ENCODE measurements at places on chromosomes 2 and 18. TPM values are rescaled to one million over a fixed set of nuclear protein-coding genes. Genes with fewer than 3 reads are reported as not detected.

DNA sequence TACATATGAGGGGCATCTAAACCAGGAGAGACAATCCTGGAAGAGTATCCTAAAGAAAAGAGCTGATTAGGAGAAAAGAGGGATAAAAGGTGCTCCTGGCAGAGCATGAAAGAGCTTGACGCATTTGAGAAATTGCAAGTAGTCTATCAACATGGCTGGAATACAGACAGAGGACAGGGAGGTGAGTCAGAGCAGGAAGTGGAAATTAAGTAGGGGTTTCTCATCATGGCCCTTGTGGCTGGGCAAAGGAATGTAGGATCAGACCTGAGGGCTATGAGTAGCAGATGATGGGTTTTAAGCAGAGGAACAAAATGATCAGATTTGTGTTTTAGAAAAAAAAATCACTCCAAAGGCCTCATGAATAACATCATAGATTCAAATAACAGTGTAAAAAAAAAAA is 49.2 kb upstream of the UGP2 start:
- DNase-seq, result no peak

ASIC4 gene
- total RNA-seq, result not detected

DNA sequence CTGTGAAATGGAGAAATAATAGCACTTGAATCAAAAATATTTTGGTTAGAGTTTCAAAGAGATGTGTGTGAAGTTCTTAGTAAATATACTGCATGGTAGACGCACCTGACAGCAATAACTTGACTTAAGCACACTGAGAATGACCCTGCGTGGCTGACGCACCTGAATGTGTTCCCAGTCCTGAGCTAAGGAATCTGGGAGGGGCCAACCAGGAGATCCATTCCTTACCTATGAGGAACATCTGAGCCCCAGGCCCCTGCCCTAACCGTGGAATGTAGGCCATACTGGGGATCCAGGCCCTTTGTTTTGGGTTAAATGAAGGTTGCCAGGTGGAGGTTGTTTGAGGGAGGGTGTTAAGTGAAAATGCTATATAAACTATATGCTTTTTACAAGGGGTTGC is 284.4 kb downstream of the RBM43 start:
- no peak for DNase-seq

DNA sequence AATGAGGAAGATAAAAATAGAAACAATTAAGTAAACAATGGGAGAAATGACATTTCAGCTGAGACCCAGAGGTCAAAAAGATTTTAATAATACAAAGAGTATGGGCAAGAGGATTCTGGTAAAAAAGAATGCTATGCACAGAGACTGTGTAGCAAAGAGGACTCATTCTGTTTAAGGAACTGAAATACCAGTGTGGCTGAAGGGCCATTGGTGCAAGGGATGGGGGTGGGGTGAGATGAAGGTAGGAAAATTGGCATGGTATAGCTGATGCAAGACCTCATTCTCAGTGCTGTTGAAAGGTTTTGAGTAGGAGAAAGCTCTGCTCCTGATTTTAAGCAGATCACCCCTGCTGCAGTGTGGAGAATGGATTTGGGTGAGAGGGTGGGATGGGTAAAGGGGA is 10.8 kb downstream of the GALNT1 start:
- DNase-seq, result no peak

- DNase-seq, result no peak
Measured at GRCh38 chr2:10880586-10881321, 31.0 kb upstream of the KCNF1 start.

GRCh38 chr2:26921323-26921722 is 49.1 kb upstream of the MAPRE3 start:
- DNase-seq, result no peak

- DNase-seq, result no peak
Measured at GRCh38 chr18:74731097-74731496, 133.4 kb downstream of the ZNF407 start.

GRCh38 chr18:48851599-48851960 is 99.2 kb downstream of the SMAD7 start:
- DNase-seq, result no peak

- no peak for DNase-seq
Measured at GRCh38 chr18:23814991-23815614, 125.8 kb downstream of the LAMA3 start.

HOXD13 gene
- total RNA-seq, result not detected

STARD6 gene
- not detected for total RNA-seq

DNA sequence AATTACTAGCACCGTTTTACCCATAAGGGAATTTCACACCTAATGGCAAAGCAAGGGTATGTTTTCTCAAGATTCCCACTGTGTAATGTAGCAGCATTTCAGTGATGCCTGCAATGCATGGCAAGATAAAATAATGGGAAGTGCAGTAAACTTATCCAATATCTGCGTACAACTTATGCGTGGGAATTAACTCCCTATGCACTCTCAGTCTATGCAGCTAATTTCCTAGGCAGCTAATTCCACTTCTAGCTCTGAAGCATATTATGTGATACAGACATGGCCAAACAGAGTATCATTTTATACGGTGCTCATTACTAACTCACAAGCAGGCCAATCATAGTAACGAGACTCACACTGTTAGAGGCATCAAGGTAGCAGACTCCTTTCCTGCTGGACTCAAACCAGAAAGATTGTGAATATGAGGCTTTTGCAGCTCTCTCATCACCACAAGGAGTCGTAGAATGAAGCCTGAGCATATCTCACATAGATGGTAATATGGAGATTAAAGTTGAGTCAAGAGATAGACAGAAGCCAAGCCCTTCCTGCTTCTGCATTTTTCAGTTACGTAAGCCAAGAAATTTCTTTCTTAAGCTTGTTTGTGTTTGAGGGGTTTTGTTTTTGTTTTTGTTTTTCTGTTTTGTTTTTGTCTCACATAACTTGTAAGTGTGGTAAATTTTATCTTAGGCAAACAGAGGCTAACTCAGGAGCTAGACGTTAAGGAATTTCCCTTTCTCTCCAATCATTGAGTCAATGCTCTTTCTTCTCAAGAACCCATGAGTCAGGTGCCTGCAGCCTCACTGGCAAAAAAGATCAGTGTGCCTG is 34.8 kb upstream of the ITGAV start:
- no peak for DNase-seq
